Caki2 (cell line): ENCODE measurements at places on chromosomes 4 and X. TPM values are rescaled to one million over a fixed set of nuclear protein-coding genes. Genes with fewer than 3 reads are reported as not detected.

- no peak for DNase-seq
Observed at GRCh38 chr4:77669946-77670590, 64.4 kb downstream of the CXCL13 start.

- DNase-seq = peak; percentile 2
Observed at GRCh38 chrX:70042399-70043371, 7.1 kb downstream of the AWAT2 start.

- DNase-seq = no peak
Observed at GRCh38 chr4:11636551-11636950, 207.9 kb upstream of the HS3ST1 start.

- DNase-seq = peak; percentile 59
Observed at GRCh38 chr4:37464373-37465128, 220.0 kb downstream of the NWD2 start.

DNA sequence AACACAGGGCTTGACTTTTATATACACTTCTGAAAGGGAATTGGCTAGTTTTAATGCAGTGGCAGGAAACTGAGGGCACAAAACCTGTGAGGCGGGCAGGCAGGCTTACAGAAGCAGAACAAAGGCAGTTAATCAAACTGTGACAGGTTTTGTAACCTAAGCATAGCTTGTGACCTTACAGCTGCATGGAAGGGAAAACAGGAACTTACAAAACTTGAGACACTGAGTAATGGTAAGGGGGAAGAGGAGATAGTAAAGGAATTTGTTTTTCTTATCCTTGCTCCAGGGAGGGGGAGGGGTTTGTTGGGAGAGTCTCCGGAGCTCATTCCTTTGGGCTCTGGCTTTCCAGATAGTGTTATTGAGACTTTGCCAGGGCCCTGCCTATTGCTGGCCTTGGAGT is 55.6 kb downstream of the SLITRK4 start:
- DNase-seq = peak; percentile 68

Gene TMPRSS11A
- not detected in 2 replicates for total RNA-seq

DNA sequence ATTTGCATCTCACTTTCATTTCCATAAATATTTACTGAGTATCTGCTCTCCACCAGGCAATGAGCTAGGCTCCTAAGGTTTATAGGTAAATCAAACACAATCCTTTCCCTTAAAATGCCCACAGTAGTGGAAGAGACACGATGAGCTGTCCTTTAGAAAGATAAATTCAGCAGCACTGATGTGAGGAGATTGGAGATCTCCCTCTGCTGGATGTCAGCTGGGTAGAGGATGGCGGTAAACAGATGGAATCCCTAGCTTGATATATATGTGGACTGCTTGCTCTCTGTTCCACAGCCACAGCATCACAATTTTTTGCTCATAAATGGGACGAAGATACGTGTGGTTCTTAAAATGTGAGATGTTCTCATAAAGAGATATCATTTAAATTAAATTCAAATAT is 216.4 kb upstream of the RASGEF1B start:
- no peak for DNase-seq
